ENCODE measurements at places on chromosomes 7 and 10.

GRCh38 chr10:79890469-79890868 is 58.4 kb downstream of the SFTPD start:
- DNase-seq = no peak

DNA sequence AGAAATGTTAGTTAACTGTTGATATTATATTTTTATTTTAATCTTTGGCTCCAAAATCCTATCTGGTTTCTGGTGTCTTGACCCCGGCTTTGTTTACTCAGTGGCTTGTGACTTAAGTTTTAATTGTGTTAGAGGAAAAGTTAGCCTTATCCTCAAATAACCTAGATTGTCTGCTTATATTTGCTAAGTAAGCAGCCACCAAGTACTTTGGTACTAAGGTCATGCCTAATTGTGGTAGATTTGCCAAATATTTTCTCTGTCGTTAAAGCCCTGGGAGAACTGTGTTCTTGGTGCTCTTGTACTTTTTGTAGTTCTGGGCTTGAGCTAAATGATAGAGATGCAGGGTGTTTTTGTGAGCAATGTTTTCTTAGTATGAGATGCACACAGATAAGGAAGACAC is 34.8 kb downstream of the GPR158 start:
- DNase-seq = no peak

DNA sequence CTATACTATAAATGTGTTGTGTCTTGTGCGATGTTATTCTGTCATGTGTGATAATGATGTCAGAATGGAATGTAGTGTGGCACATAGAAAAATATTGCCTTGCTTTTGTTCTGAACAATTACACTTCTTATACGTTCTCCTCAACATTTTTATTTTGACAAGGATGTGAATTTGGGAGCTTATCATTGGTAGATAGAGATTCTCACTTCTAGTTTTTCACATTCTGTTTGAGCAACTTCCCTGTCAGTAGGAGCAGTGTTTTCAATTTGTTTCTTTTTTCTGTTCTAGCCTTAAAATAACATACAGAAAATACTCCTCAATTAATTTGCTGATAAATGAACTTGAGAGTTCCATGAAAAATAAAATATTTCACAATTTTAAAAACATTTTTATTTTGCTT is 17.6 kb downstream of the SUN3 start:
- no peak for DNase-seq

GRCh38 chr7:112481833-112482670 is 1.3 kb downstream of the LSMEM1 start:
- no peak for DNase-seq

- no peak for DNase-seq
Measured at GRCh38 chr7:41459183-41459582, 243.7 kb downstream of the INHBA start.
